K562 (cell line): ENCODE measurements at places on chromosomes 3 and 15.

GRCh38 chr15:76799760-76800159, 105.4 kb downstream of the SCAPER start:
- DNase-seq: peak; percentile 12

- DNase-seq: no peak
These were observed 2.6 kb downstream of the MAP2K1 start for GRCh38 chr15:66389098-66389858.

- DNase-seq: no peak
These were observed 3.0 kb upstream of the TJP1 start for GRCh38 chr15:29825227-29825626.

DNA sequence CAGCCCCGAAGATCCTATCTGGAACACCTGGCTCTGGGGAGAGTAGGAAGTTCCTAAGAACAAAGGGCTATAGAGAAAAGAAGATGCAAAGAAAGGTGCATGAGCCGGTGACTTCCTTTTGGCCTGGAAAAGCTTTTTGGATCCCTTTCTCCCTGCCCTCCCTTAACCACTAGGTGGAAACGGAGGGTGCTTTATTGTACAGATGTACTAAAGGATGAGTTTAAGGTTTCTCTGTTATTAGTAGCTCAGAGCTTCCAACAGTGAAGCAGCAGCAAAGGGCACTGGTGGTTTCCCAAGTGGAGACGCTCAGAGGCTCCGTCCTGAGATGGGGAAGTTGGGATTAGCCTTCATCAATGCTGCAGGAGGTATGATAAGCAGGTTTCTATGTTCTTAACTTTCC, 5.9 kb upstream of the ADGRG7 start:
- no peak for DNase-seq

- no peak for DNase-seq
These were observed 299.0 kb downstream of the NR2F2 start for GRCh38 chr15:96629511-96629910.

DNA sequence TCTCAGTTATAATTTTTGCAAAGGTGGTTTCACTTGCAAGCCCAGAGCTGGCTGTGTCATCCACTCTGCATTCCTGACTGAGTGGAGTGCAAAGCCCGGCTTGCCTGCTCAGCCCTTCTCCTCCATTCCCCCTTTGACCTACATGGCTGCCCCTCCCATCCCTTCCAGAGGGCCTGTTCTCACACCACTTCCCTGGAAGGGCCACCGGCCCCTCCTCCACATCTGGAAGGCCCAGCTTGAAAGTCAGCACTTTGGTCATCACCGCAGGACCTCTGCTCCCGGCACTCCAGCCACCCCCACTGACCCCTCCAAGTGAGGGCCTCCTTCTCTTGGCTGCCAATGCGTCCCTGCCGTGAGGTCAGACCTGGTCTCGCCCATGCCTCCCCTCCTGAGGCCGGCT, 74.1 kb upstream of the RNF7 start:
- DNase-seq: no peak

- no peak for DNase-seq
These were observed 34.2 kb upstream of the CSPG5 start for GRCh38 chr3:47612879-47613278.

DNA sequence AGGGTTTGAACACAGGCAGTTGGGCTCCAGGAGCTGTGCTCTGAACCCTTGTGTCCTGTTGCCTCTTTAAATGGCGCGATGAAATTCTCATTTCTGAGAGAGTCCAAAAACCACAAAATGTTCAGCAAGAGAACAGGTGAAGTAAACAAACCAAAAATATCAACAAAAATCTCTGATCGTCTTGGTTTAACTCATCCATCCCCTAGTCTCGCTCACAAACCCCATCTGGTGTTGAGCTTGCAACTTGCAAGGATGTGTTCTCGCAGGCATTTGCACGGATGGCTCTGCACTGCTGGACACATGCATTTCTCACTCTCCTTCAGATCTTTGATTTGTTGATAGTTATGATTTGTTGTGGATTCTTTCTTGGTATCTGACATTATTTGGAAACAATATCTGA, 31.1 kb downstream of the FAH start:
- DNase-seq: no peak

DNA sequence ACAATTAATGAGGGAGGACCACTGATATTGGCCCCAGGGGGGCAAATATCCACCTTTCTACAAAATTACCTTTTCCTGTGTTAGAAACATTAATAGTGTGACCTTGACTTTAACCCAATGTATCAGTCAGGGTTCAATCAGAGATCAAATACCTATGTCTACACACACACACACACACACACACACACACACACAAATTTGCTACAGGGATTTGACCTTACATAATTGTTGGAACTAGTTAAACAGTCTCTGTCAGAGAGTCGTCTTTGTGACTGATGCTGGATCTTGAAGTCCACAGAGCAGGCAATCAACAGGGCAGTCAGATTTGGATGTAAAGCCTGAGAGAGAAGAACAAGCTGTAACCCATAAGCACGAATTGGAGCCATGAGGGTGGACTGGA, 32.5 kb downstream of the TM4SF4 start:
- DNase-seq: no peak

- peak; percentile 70 for DNase-seq
These were observed at the start of gene IQSEC1 for GRCh38 chr3:13073326-13074005. Gene IQSEC1 (minus strand): TSS chr3:13073429. CDS start chr3:13073014, 415 bp downstream.

DNA sequence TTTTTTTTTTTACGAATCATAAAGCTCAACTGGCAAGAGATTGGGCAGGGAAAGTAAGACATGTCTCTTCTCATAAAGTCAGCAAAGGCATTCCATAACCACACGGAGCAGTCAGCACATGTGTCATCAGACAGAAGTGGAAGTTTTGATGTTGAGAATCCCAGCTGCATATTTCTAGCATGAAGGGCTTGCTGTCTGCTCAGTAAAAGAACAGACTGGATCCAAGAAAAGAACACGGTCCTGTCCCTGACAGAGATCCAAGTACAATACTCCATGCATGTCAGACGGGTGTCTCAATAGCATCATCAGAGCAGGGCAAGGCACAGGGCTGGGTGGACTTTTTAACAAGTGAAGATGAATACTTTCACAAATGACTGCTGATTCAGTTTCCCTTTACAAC, 38.2 kb downstream of the ABI3BP start:
- no peak for DNase-seq

- DNase-seq: no peak
These were observed 44.8 kb downstream of the CMTM8 start for GRCh38 chr3:32283304-32283703.

DNA sequence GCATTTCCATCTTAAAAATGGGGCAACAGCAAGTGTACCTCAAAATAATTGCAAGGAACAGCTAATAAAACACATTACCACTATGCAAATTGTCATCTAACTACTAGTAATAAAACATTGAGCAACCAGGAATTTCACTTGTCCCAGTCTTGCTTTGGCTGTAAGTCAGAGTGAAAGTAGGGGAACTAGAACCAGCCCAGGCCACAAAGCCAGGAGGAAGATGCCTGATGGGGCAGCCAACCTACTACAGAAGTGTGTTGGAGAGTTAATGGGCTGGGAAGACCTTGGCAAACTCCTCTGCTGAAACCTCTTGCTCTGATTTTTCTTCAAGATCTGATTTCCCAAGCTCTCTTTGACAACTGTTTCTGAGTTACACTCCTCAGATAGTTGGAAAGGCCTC, 40.2 kb upstream of the LPP start:
- DNase-seq: no peak

GRCh38 chr15:101641129-101641764, 10.9 kb downstream of the TM2D3 start:
- DNase-seq: peak; percentile 54

DNA sequence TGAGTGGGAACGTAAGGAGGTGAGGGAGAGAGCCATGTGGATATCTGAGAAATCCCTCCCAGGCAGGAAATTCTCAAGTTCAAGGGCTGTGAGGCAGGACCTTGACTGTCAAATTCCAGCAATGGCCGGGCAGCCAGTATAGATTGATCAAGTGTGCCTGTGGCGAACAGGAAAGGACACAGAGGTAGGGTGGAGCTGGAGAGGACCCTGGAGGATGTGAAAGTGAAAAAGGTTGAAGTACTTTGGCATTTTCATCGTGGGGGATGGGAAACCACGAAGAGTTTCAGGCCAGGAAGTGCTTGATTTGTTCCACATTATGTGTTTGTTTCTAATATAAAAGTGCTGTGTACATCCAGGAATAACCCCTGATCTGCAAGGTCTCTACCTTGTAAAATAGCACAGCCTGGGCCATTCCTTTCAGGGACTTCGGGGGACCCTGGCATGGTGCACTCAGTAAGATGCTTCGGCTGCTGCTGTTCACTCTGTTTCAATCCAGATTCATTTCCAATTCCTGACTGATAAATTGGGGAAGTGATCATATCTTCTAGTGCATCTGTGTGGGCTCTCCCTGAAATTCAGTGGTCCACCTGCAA, 156.6 kb downstream of the MCTP2 start:
- DNase-seq: no peak

GRCh38 chr3:63588895-63589294, 63.6 kb upstream of the SNTN start:
- DNase-seq: peak; percentile 3

GRCh38 chr3:143243686-143244085, 124.1 kb downstream of the CHST2 start:
- DNase-seq: no peak

GRCh38 chr3:43505351-43505750, 116.5 kb downstream of the ANO10 start:
- no peak for DNase-seq

DNA sequence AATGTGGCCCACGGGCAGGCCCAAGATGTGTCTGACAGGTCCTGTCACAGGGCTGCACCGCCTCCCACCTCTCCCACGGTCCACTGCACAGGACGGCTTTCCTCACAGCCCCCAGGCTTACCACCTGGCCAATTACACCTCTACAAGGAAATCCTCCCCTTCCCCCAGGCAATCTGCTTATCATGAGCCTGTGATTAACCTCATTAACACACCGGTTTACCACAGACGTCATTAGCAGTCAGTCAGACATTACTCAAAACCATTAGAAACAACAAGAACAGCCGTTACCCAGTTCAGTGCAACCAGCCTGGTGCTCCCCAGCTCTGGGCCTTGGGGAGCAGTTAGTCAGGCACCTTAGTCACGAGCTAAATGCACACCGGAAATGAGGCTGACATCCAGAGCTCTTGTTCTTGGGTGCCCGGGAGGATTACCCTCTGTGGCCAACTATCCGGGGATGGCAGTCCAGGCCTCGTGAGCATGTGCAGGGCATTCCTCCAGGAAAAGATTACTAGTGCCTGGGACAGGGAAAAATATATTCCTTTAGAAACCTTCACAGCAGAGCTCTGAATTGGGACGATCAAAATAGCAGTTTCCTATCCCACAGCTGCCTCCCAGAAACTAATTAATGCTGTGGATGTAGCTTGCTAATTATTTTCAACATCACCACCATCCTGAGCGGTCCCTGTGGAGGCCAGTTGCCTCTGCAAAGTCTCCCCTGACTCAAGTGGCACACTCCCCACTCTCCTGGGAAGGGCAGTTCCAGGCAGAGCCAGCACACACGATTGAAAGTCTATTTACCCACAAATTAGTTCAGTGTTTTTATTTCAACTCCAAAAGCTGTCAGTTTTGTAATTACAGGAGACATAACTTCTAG, 117.4 kb upstream of the ZBED2 start:
- DNase-seq: no peak

DNA sequence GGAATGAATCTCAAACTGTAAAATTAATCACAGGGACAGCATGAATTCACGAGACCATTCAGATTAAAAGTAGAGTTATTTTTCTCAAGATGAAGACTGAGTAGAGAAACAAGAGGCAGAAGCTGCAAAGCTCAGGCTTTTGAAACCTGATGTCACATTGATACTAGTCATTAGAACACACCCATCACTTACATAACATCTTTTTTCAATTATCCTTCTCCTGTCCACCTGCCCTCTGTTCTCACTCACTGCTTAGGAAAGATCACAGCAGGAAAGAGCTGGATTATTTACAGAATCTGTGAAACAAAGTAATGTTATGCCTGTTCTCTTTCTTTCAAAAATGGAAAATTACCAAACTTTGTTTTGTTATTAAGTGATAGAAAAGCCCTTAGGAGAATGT, 72.0 kb upstream of the CDAN1 start:
- no peak for DNase-seq
